ENCODE measurements at places on chromosomes 7 and 10. TPM values are rescaled to one million over a fixed set of nuclear protein-coding genes. Genes with fewer than 3 reads are reported as not detected.
A peak's percentile ranks its signal among the peaks of the same experiment; 100 is the strongest.

DNA sequence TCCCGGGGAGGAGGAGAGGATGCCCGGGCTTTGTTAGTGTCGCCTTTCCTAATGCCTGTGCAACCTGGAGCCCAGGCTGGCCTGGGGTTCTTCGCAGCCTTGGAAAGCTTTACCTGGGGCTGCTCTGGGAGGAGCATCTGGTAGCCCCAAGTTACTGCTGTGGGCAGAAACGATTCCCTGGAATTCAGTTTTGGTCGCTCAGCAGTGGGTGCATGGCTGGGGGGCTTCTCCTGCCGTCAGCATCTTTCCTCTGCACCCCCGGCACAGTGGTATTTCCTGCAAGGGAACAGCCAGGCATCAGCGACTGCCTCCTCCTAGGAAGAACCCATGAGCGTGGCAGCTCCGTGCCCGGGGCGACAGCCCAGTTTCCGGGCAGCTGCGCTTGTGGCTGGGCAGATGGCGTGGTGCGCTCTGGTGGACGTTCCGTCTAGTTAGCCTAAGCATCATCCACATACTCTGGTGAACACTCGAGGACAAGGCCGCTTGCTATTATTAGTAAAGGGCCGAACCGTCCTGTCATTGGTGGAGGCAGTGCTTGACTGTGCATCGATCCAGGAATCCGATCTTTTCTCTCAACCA lies 107.0 kb upstream of the BTBD16 start:
- DNase-seq = no peak

DNA sequence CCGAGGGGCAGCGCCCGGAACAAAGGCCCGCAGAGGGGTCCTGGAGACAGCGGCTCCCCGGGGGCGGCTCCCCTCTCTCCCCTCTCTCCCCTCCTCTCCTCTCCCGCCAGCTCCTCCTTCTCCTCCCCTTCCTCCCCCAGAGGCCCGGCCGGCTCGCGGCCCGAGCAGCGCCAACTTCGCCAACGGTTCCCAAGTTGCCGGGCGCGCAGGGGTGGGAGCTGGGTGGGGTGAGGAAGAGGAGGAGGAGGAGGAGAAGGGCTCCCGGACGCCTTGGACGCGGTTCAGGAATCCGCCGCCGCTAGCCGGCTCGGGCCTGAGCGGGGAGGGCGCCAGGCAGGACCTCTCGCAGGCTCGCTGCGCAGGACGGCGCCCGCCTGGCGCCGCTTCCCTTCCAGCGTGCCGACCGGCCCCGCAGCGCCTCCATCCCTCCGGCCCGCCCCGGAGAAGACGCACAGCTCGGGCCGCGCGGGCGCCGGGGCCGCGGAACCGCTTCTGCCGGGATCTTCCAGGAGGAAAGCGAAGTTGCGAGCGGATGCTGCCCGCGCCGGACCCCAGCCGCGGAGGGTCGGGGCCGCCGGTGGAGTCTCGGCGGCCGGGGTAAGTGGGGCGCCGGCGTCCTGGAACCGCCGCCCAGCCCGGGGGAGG lies at the start of gene CHST3:
Gene CHST3 (plus strand): TSS at position 298 of the 645 bp plus-strand sequence. CDS start 41,448 bp downstream, outside the sequence.
- peak; percentile 58 for DNase-seq

The HDAC9 gene
- total RNA-seq = 3.2 TPM

The SLC13A1 gene
- not detected for total RNA-seq

DNA sequence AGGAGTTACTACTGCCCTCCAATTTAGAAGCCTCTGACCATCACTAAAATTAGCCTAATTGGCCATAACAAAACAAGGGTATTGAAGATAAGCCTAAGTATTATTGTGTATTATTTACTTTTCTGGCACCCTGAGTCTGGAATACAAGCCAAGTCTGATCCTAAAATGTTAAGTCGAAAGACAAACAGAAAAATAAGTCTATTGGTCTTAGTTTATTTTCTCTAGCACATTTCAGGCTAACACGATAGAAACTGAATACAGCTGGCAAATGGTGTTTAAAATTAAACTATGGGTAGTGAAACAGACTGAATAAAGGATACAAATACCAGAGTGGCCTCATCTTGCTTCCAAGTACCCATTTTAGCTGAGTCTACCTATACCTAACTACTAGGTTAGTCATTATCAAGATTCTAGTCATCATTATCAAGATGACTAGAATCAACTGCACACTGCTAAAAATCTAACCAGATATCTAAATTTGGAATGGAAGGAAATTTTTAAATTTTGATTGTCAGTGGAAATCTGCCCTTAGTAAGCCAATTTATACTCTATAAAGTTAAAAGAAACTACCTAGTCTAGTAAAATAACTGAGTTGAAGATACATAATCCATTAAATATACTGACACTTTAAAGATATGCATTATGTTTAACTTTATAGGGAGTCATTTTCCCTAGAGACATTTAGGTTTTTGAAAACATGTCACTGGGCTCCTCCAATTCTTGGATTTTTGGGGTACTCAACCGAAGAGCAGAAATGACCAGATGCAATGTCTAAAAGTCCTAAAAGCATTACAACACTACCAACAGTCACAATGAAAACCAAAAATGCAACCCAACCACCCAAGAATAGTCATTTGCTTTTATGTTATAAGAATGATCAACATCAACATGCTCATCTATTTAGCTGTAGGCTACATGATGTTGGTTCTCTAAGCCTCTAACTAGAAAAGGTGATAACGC lies 80.9 kb downstream of the NT5C2 start:
- DNase-seq = no peak

The CHN2 gene
- total RNA-seq = 22.4 TPM

- no peak for DNase-seq
These were observed 148.7 kb downstream of the WDR11 start for GRCh38 chr10:120999868-121000267.

Measured in right lobe of liver (tissue), 6 donors.